Stimulated activated CD4-positive, alpha-beta T cell treated with anti-CD3 and anti-CD28 coated beads, Interleukin-2, amount 100 ng/mL, for 24 hours (primary cell): ENCODE measurements at places on chromosomes 2 and 18.

GRCh38 chr18:13532406-13533075 lies 193.8 kb downstream of the FAM210A start:
- no peak for DNase-seq

DNA sequence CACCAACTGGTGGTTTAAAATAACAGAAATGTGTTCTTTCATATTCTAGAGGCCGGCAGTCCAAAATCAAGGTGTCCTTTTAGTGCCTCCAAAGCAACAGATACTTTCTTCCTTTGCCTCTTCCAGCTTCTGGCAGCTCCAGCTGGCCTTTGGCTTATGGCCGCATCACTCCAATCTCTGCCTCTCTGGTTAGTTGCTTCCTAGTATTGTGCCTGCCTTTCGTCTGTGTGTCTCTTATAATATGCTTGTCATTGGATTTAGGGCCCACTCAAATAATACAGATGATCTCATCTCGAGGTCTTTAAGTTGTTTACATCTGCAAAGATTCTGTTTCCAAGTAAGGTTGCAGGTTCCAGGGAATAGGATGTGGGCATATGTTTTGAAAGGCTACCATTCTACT lies 855.2 kb upstream of the ID2 start:
- no peak for DNase-seq

GRCh38 chr18:9706081-9706935 lies 1.8 kb upstream of the RAB31 start:
- DNase-seq: no peak

- DNase-seq: no peak
Measured at GRCh38 chr18:44079606-44080005, 601.1 kb upstream of the SETBP1 start.

DNA sequence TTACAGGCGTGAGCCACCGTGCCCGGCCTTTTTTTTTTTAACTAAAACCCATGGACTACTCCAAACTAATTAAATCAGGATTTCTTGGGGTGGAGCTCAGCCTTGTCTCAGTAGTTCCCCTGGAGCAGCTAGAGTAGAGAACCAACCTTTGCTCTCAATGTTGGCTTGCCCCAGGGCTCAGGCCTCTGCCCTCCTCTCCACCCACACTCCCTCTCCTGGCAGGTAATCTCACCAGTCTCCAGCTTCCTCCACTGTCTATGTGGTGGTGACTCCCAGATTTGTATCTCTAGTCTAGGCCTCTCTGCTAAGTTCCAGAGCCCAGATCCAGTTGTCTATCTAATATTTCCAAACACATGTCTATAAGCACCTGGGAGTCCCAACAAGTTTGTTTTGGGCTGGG lies 9.6 kb upstream of the MTA3 start:
- DNase-seq: no peak

DNA sequence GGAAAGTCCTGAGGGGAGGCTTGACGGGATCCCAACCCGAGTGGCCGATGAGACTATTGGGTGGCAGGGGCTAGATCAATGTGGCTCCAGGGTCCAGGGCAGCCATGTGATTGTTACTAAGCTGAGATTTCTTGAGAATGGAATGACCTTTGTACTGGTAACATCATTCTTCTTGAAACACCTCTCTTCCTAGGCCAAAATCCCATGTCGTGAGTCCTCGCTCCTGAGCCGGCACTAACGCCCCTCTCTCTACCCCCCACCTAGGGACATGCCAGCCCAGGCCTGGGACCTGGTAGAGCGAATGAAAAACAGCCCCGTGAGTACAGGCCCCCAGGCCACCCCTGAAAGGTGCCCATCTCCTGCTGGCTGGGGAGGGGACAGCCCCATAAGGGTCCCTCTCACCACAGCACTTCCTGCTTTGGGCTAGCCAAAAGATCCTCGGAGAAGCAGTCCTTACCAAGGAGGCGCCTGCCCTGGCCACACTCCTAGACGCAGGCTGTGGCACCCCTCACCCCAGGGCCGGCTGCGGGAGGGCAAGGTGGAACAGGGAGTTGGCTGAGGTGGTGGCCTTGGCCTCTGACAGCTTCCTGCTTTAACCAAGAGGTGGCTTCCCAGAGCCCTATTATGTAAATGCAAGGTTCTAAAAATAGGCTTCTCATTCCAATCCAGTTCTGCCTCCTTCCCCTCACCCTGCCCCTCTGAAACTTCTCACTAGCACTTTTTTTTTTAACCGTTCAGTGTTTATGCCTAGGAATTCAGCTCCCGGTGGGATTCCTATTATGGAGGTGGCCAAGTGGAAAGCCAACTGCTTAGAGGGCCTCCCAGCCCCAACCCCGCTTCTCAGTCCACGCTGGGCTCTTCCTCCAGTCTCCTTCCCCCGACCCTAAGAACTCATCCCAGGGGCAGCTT lies 126.6 kb upstream of the PPP1CB start:
- DNase-seq: peak; percentile 75

DNA sequence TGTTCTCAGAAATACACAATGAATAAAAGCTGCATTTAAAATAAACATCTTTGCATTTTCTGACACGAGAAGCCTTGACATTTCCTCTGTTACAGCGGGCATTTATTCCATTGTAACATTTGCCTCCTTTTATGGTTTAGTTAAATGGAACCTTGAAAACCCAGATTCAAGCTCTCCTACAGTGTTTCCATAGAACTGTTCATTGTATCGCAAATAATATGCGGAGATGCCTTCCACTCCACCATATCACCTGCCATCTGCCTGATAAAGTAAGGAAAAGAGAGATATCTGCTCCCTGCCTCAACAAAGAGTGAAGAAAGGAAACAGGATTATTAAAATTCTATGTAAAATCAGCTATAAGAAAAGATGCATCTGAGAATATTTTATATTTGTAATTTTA lies 69.8 kb downstream of the CDH19 start:
- no peak for DNase-seq

DNA sequence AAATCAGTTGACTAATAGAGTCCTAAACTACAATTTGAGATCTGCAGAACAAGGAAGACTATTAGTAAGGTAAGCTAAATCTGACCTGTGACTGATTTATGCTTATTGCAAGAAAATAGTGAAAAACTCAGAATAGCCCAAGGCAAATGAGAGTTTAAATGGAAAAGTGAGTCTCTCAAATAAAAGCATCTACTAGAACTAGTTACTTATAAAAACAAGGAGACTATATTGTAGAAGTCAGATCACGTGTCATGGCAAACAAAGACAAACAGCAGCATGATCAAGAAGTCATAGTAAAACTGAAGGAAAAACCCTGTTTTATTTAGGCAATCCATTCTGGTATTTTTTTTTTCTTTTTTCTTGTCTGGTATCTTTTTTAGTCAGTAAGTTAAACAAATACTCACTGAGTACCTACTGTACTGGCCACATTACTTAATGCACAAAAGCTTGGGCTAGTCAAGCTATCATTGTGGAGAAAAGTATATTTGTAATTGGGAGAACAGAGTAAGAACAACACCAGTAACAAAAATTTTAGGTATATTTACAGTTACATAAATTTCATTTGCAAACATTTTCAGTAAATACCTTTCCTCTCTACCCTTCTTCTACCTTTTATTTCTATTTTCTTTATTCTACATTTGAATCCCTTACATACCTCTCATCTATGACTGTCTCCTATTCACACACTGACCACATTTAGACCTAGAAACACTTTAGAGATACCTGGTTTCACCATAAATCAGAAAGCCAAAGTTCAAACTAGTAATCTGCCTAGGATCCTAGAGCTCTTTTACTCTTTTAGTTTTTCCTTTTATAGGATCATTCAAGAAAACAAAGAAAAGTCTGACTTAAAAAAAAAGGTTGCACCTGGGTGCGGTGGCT lies 23.7 kb downstream of the CCDC88A start:
- no peak for DNase-seq

GRCh38 chr2:181780657-181781056 lies 100.3 kb upstream of the NEUROD1 start:
- DNase-seq: no peak

- DNase-seq: peak; percentile 61
Measured at GRCh38 chr18:63788447-63789096, 13.4 kb downstream of the SERPINB7 start.

- no peak for DNase-seq
Measured at GRCh38 chr2:29597035-29597434, 324.4 kb downstream of the ALK start.

DNA sequence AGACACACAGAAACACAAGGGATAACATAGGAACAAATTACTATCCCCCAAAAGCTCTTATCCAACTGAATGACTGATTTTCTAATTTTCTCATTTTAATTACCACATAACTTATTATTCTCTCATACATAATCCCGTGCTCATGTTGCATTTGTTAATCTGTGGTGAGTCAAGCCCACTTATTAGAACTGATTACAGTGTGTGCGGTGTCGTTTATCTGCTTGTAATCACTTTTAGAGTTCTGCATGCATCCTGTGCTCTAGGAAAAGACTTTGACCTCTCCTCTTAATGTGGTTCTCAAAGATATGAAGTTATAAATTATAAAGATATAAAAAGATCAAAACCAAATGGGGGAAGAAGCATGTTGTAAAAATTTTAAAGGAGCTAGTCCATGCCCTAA lies 29.7 kb downstream of the CNDP1 start:
- no peak for DNase-seq

GRCh38 chr2:188813857-188814256 lies 160.3 kb upstream of the COL3A1 start:
- no peak for DNase-seq

DNA sequence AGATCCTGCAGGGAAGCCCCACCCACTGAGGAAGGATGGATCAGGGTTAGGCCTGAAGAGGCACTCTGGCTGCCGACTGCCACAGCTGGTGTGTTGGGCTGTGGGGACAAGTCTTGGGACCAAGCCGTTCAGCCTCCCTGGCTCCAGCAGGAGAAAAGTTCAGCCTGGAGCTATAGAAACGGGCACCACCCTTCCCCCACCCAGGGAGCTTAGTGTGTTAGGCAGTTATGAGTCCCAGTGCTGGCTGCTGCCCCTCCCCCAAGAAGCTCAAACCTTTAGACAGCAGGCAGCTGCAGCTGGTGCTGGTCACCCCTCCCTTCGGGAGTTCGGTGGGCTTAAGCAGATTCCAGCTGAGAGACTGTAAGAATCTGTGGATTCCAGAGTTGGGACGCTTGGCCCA lies 447.1 kb upstream of the HS6ST1 start:
- DNase-seq: no peak

GRCh38 chr2:118121986-118122524 lies 33.8 kb downstream of the INSIG2 start:
- DNase-seq: no peak

- DNase-seq: no peak
Measured at GRCh38 chr2:23649819-23650218, 264.8 kb downstream of the KLHL29 start.

GRCh38 chr2:113032737-113033136 lies 19.9 kb downstream of the IL36B start:
- no peak for DNase-seq

DNA sequence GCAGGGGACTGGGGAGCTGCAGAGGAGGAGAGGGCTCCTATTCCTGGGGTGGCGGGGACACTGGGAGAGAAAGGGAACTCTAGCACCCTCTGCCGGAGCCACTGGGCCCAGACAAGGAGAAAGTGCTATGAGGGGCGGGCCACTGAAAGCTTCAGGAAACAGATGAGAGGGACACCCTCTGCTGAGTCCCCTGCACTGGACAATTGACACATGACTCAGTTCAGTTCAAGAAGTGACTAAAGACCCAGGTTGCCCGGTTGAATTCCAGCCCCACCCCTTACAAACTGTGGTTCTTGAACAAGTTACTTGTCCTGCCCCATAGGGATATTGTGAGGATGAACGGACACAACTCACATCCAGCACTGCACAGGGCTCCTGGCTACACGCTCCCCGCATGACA lies 5.0 kb downstream of the RUFY4 start:
- DNase-seq: peak; percentile 50

DNA sequence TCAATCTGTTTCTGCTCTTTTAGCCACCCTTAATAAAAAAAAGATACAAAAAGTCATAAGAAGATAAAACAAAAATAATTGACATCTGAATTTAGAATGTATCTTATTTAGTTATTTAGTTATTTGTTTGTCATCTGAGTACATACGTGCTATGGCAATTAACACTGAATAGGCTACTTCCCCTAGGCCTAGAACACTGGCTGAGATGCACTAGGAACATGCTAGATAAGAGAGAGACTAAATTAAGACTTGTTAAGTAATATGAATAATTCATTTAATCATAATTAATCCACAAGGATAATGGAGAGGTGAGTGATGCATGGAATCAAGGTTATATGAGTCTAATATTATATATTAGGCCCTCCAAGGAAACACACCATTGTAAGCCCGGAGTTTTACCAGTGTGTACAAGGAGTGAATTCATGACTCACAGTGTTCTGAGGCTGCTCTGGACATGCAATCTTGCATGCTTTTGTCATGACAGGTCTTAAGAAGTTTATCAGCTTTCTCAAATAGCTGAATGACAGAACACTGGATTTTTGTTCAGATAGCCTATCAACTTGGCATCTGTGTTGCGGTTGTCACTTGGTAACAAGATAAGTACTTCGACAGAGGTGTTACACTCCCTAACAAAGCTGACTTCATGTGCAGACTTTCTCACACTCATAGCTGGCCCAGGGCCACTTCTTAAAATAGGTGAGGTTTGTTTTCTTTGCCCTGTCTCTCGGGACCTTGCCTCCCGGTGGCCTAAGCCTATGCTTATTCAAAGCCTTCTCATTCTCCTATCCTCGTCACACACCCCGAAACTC lies 5.0 kb upstream of the SERPINB2 start:
- DNase-seq: no peak

DNA sequence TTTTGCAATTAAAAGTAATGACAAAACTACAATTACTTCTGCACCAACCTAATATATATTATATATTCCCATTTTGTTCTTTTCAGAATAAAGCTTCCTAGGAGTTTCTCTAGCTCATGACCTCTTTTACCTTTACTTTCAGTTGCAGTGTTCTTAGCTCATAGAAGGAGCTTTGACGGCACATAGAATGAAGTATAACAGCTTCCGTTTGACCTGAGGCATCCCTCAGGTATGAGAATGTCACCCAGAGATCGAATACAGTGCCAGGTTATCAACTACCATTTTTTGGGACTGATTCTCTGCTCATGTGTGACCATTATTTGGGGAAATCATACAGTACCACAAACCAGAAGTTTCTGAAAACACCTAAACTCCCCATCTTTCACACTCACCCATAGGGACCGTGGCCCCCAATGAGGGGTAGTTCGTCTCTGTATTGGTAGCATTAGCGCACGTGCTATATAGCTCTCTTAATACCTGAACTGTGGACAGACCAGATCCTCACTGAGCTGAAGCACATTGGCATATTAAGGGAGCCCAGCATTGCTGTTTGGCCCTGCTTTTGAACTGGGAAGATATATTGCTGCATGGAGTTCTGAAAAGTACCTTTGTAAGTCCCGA lies 123.0 kb downstream of the SPTBN1 start:
- no peak for DNase-seq
